Activated naive CD8-positive, alpha-beta T cell treated with anti-CD3 and anti-CD28 coated beads, Interleukin-2, amount 10 ng/mL, durations not matched to agents 7 days and 5 days (primary cell): ENCODE measurements at places on chromosomes 12 and 14. TPM values are rescaled to one million over a fixed set of nuclear protein-coding genes. Genes with fewer than 3 reads are reported as not detected.

Gene KLHDC1
- 4.6 TPM for total RNA-seq

Gene RERG
- total RNA-seq = not detected

Gene CATSPERB
- 1.9 TPM for total RNA-seq

Gene MMP17
- total RNA-seq = 0.54 TPM

Gene NTF3
- not detected for total RNA-seq

Gene RGS6
- 0.08 TPM for total RNA-seq

Gene CISTR
- not detected for total RNA-seq
